ENCODE measurements at places on chromosomes 5 and 9.

GRCh38 chr9:108618906-108619550 lies 236.8 kb downstream of the ACTL7B start:
- no peak for DNase-seq

DNA sequence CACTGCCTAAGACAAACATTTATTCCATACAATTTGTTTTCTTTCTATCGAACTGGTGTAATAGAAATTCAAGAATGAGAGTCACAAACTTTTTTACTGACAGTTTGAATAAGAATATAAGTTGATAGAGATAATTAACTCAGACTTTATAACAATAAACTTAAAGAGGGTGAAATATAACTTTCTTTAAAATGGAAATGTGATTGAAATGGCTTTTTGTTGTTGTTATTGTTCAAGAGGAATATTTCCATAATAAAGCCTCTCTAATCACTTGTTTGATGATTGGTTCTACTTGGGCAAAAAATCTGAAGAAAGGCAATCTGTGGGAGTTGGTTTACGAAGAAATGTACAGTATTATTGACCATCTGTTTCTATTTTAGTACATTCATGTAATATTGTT lies 79.3 kb downstream of the ST8SIA4 start:
- no peak for DNase-seq

DNA sequence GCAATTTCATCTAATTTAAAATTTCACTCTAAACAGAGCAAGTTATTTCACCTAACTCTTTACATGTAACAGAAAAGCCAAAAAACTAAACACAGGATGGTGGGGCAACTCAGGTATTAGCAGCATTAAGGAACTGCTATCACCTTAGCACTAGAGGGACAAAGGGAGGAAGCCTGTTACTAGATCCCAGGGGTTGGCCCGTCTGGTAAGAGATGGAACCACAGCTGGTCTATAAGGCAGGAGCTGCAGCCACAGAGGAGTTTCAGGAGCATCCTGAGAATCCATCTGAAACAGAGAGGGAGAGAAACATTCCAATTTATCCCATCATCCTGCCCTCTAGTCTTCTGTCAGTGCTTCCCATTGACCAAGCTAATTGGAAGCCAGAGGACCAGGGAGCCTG lies 300.3 kb downstream of the MRPS30 start:
- no peak for DNase-seq

DNA sequence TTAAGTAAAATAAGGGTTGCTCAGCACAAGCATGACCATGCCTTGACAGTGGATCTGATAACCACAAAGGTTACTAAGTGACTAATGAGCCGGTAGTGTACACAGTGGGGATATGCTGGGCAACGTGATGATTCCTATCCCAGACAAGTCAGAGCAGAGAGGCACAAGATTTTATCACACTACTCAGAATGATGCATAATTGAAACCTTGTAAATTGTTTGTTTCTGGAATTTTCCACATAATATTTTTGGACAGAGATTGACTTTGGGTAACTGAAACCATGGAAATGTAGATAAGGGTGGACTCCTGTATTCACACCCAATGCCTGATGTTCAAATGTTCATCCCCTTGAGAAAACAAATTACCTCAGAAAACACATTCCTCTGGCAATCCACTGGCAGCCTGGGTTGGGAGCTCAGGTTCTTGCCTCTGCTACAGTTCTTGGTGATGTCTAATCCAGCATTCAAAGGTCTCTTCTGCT lies 16.2 kb upstream of the ERAP1 start:
- no peak for DNase-seq

GRCh38 chr9:121732389-121732788 lies 81.0 kb downstream of the DAB2IP start:
- no peak for DNase-seq

DNA sequence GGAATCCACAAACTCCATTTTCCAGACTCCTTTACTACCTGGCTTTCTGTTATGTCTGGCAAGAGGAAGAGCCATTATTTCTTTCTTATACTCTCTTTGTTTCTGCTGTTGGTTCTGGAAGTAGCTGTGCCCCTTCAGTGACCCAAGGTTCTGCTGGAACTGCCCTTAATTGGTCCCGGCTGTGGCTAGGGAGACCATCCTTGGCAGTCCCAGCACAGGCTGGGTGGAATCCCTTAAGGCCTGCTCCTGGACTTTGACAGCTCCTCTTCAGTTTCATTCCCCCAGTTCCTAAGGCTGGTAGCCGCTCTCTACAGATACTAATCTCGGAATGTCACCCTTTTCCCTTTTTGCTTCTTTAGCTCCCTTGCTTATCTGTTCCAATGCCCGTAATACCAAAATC lies 81.9 kb upstream of the GLIS3 start:
- no peak for DNase-seq

DNA sequence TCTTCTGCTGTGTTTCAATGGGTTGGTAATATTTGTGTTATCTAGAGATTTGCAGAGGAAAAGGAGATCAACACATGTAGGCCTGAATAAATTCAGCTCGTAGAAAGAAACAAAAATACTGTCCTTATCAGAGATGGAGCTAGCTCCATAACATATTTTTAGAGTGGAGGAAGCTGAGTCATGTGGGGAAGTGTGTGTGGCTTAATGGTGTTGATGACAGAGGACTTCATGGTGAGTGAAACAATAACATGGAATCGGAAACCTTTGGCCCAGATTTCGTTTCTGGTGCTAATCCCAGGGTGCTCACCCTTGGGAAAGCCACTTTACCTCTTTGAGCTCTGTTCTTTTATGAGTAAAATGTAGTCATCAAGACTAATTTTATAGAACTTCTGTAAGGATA lies 825.0 kb downstream of the TLR4 start:
- no peak for DNase-seq

DNA sequence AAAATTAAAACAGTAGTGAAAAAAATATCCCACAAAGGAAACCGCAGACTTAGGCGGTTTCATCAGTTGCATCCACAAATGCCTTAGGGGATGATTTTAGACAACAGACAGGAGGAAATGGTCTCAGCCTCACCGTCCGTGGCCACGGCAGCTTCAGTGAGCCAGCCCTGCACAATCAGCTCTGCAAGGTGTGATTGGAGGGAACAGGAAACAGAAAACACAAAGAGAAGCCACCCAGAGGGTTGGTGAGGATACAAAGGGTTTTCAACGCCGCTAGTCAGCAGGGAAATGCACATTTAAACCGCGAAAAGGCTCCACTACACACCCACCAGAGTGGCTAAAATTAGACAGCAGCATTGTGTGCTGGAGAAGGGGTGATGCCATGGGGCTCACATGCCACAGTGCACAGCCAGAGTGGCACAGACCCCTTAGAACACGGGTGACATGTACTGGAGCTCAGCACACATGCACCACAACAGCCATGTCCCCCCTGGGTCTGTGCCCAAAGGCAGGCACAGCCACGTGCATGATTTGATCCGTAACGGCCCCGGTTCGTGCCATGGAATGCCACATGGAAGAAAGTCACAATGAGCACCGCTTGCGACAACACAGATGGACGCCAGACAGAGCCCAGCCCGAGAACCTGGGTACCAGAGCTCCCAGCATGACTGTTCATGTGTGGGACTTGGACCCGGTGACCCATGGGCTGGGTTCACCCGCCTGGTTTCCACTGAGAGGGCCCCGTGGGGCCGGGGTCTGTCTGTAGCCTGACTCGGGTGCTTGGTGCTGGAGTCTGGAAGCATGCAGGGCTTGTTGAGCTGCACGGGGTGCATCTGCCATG lies 18.3 kb upstream of the TERT start:
- DNase-seq: no peak

DNA sequence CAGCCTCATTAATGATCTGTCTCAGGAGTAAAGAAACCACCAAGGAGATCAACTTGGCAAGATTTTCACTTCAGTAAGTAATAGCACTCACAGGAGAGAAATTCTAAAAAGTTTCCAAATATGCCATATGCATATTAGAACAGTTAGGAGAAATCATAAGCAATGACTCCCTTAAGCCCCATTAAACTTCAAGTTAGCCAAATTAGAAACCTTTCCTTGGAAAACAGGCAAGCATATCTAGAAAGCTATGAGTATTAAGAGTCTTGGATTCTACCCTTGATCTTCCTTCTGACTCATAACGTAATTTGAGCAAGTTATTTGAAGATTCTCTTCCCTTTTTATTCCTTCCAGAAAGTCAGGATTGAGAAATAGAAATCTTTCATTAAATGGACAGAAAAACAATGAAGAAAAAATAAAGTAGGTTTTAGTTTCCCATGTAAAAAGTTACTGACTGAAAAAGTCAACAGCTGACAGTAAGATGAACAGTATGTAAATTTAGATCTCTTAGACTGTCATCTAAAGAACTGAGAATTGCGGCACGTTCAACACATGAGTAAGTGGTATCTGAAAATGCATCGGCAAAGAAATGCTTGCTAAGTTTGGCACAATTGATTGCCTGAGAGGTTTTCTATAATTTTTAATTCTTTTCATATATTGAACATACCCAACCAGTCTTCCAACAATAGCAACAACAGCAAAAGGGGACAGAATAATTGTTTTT lies 565.7 kb upstream of the FTMT start:
- no peak for DNase-seq

GRCh38 chr5:115184770-115185169 lies 15.1 kb upstream of the TRIM36 start:
- no peak for DNase-seq

DNA sequence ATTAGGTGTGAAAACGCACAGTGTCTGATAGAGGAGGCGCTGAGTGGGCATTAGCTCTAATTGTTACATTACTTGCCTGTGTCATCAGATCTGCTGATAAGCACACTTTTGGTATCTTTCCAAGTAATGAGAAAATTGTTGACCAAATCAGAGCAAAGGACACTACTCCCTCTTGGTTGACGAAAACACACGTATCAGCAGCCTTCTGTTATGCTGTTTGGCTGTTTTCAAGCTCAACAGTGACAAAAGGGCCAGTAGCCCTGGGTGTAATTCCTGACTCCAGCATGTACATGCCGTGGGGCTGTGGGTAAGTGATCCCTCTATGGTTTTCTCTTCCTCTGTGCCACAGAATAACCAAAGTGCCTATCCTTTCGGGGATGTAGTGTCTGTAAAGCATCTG lies 151.4 kb downstream of the AUH start:
- DNase-seq: no peak

GRCh38 chr5:122492675-122493074 lies 180.6 kb downstream of the SNCAIP start:
- DNase-seq: no peak

DNA sequence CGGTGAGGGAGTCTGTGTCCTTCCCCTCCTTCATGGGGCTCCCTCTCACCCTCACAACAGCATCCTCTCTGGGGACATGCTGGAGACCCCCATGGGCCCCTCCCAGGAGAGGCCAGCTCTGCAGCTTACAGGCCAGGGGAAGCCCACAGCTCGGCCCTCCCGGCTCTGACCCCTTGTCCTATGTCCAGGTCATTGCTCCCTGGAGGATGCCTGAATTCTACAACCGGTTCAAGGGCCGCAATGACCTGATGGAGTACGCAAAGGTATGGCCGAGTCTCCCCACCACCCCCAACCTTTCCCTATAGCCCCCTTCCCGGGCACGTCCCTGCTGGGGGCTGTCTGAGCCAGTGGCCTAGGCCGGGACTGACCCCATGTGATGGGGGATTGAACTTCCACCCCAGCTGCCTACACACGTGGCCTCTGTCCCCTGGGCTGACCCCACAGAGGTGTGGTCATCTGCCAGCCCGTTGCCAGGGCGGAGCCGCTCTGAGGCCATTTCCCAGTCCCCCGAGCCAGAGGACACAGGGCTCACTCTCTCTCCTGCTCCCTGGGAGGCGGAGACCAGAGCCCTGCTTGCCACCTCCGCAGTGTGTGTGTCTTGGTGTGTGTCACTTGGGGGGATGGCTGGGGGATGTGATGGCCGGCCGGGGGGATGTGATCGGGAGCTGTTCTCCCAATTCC lies 21.9 kb downstream of the ASS1 start:
- DNase-seq: no peak

DNA sequence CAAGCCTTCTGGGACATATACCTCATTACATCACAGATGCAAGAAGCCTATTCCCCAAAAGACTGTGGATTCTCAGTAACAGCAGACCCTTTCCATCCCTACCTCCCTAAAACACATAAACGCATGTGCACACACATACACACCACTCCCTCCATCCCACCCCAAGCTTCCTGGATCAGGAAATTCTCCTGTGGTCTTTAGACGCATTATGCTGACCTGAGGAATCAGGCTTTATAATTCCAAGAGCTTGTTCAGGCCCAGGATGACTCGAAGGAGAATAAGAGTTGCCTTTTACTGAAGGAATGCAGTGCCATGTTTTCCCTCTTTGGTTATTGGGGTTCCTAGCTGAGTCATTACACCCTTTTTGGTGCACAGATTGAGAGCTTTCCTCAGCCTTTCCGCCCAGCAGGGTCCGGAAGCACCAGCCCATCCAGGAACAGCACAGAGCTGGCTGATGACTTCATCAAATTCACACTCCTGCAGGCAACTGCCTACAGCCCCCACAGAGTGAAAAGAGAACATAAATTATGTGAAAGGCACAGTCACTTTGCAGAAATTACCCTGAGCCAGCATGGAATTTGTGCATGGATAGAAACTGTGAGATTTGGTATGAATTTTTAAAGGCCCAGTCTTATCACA lies 385.0 kb upstream of the TRPC7 start:
- no peak for DNase-seq

GRCh38 chr9:97280755-97281330 lies 26.6 kb upstream of the CCDC180 start:
- no peak for DNase-seq

DNA sequence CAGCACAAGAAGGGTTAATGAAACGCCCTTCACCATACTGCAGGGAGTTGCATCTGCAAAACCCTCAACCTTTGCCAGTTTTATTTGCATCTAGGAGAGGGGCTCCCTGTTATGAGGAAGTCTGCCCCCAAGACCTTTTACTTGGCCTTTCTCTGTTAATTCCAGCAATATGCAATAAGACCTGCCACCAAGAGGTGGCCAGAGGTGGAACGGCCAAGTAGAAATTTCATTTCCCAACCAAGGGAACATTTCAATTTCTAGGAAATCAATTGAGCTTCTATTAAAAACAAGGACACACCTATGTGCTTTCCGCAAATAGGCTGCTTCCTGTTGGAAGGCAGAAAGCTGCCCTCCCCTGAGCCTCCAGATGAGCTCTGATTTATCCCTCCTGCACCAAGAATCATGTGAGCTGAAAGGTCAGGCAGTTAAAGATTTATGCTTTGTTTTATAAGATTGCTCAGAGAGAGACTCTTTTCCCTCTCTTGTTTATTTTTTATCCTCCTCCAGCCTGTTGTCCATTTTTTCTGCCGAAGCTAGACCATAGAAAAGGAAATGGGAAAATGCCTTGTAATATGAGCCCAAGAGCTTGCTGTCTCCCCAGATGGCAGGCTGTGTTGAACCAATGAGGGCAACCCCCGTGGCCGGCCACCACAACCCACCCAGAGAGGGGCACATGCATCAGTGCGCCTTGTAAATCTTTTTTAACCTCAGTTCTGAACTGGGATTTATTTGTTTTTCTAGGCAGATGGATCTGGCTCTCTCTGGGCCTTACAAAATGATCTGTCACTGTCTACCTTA lies 572.8 kb downstream of the TLE1 start:
- DNase-seq: no peak
